Breast epithelium (tissue), 4 donors: ENCODE measurements at places on chromosomes 6 and 20. TPM values are rescaled to one million over a fixed set of nuclear protein-coding genes. Genes with fewer than 3 reads are reported as not detected.
A peak's percentile ranks its signal among the peaks of the same experiment; 100 is the strongest.

Gene NKAIN4
- not detected for total RNA-seq

Gene ULBP3
- 0.73 TPM for total RNA-seq

DNA sequence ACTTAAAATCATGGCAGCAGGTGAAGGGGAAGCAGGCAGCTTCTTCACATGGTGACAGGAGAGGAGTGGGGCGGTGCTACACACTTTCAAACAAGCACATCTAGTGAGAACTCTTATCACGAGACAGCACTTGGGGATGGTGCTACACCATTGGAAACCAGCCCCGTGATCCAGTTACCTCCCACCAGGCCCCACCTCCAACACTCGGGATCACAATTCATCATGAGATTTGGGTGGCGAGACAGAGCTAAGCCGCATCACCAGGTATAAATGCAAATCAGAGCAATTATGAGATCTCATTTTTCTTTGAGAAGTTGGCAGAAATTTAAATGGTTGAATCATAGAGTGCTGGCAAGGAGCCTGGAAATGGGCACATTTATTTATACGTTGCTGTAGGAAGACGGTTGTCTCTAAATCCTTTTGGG, 31.4 kb downstream of the IGF2R start:
- no peaks in the 10 kb centered on the region for H3K27me3 ChIP-seq
- no peak overlapping the region for H3K27ac ChIP-seq

GRCh38 chr20:40493071-40493470, 196.0 kb downstream of the MAFB start:
- H3K4me1 ChIP-seq = no peaks in the 10 kb centered on the region
- H3K27me3 ChIP-seq = no peaks in the 10 kb centered on the region
- no peak overlapping the region for H3K4me3 ChIP-seq
- DNase-seq = no peak
- no peaks in the 10 kb centered on the region for H3K36me3 ChIP-seq

DNA sequence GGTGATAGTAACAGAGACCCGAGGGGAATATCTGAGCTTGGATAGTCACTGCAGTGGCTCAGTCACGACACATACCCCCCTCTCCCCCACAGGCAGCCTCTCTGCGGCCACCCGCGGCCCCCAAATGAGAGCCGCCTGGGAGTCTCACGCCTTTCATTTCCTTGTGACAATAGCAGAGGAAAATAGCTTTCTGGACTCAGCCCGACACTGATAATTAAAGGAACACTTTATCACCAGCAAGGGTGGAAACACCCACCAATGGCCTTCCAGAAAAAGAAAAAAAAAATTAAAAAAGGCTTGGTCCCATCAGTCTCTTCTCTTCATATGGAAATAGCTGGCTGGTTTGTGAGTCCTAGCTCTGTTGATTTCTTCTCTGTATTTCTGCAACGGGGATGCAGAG, 35.1 kb upstream of the KCNG1 start:
- H3K27me3 ChIP-seq = no peaks in the 10 kb centered on the region
- H3K4me3 ChIP-seq = no peak overlapping the region
- H3K4me1 ChIP-seq = no peaks in the 10 kb centered on the region
- H3K27ac ChIP-seq = no peak overlapping the region

DNA sequence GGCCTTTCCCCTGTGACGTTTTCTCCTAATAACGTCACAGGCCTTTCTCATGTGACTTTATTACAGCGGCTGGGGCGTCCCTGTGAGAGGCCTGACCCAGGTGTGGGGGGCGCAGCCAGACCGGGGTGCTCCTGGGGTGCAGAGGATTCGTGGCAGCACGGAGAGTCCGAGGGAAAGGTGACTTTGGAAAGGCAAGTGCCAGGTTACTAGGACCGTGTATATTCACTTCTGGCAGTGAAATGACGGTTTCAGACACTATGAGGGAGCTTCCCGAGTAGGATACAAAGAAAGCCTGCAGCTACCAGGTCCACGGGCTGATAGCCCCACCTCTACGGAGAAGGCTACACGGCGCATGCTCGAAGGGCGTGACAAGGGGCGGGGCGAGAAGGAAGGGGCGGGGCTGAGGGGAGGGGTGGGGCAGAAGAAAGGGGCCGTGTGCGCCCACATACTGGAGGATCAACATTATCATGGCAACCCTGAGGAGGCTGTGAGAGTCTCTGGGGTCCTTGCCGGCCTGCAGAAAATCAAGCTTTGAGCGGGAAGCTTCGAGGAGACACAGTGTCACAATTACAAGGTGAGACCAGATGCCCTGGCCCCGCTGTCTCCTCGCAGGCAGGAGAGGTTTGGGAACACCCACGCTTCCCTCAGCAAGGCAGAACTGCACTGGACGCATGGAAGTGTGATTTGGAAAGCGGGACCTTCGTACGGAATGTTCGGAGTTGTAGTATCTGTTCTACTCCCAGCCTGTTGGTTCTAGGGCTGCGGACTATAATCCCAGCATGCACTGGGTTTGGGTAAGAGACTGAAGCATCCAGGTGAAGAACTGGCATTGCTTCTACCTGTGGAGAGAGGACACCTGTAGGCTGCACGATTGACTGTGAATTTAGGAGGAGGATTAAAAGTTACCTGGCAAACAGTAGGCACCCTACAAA, 54.4 kb upstream of the ZNF337 start:
- peak overlapping the region; percentile 72 for H3K27ac ChIP-seq
- H3K36me3 ChIP-seq = no peaks in the 10 kb centered on the region
- H3K27me3 ChIP-seq = no peaks in the 10 kb centered on the region

- H3K4me3 ChIP-seq = no peak overlapping the region
- no peaks in the 10 kb centered on the region for H3K36me3 ChIP-seq
- no peak for DNase-seq
These were observed 68.8 kb downstream of the FGD2 start for GRCh38 chr6:37074053-37074827.

DNA sequence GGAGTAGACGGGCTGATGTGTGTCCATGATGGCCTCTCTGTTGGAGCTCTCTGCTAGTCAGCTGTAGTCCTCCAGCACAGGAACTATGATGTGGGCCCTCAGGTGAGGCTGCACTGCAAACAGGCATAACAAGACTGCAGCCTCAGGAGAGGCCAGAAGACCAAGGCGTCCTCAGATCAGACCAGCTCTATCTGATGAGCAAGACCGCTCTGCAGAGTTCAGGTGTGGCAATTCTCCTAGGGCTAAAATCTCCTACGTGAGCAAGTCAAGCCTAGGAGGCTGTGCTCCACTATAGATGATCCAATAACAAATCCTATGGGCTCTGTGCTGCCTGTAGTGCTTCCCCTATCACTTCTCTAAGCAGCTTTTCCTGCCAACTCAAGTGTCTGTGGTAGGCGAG, 633.4 kb upstream of the SYNCRIP start:
- no peaks in the 10 kb centered on the region for H3K36me3 ChIP-seq
- H3K4me1 ChIP-seq = no peaks in the 10 kb centered on the region
- H3K27me3 ChIP-seq = no peaks in the 10 kb centered on the region
- H3K4me3 ChIP-seq = no peak overlapping the region
- no peak for DNase-seq

- H3K4me1 ChIP-seq = no peaks in the 10 kb centered on the region
- H3K27me3 ChIP-seq = no peaks in the 10 kb centered on the region
- no peaks in the 10 kb centered on the region for H3K36me3 ChIP-seq
- H3K4me3 ChIP-seq = no peak overlapping the region
- peak; percentile 25 for DNase-seq
These were observed 64.2 kb downstream of the SGK1 start for GRCh38 chr6:134253681-134254080.

DNA sequence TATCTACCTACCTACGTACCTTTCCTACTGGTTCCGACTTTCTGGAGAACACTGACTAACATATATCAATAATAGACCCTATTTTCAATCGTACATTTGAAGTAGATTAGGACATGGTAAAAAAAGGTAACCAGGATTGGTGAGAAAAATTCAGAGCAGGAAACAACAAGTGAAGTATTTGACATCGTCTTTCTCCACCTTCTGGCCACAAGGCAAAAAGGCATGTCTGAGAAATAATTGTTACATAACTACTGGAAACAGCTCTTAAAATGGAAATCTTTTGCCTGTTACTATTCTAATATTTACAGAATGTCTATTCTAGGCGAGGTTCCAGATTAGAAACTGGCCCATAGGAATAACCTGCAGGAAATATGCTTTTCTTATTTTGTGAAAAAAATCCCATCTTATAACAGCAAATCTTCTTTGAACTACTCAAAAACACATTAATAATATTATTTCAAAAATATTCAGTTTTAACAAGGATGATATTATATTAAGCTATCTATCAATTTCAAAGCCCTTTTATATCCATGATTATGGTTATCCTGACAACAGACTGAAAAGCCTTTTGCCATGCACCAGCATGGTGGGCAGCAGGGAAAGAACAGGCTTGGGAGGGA, 80.8 kb downstream of the RCAN2 start:
- no peaks in the 10 kb centered on the region for H3K36me3 ChIP-seq
- H3K4me1 ChIP-seq = no peaks in the 10 kb centered on the region
- DNase-seq = no peak

GRCh38 chr6:35669451-35670045, 19.2 kb downstream of the FKBP5 start:
- no peaks in the 10 kb centered on the region for H3K4me1 ChIP-seq
- no peaks in the 10 kb centered on the region for H3K36me3 ChIP-seq
- no peaks in the 10 kb centered on the region for H3K27me3 ChIP-seq
- H3K27ac ChIP-seq = no peak overlapping the region
- no peak overlapping the region for H3K4me3 ChIP-seq

DNA sequence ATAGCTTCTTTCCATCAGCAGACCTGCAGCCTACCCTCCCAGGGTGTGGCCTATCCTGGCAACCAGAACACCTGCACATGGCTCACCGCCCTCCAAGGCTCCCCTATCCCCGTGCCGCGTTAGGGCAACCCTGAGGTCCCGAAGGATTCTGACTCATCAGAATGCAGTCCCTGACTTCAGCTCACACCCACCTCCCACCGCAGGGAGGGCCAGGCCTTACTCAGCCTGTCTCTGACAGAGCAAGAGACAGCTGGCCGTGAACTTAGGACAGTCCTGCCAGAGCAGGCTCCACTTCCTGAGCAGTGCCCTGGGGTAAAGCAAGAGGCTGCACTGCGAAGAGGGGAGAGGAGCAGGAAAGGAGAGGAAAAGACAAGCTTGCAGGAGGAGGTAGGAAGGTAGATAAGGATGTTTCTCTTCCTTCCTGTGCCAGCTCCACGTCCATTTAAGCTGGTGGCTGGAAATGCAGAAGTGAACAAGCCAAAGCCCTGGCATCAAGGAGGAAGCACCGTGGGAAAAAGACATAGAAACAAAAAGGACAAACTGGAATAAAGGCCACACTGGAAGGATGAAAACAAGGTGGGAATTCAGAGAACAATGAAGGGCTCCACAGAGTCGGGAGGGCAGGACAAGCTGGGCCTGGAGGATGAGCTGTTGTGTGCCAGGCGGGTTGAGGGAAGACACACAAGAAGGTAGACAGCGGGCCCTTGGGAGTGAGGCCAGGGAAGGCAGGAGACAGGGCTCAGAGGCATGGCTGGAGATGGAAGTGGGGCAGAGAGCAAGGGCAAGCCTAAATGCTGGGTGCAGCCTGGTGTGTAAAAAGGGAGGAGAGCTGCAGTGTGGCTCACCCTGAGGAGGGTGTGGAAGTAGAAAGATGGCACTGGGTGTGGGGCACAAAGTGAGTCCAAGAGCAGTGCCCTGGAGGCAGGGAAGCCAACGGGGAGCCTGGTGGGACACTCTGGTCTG, 102.7 kb downstream of the SLC23A2 start:
- no peaks in the 10 kb centered on the region for H3K4me1 ChIP-seq
- no peak for DNase-seq
- H3K36me3 ChIP-seq = no peaks in the 10 kb centered on the region
- no peak overlapping the region for H3K27ac ChIP-seq

DNA sequence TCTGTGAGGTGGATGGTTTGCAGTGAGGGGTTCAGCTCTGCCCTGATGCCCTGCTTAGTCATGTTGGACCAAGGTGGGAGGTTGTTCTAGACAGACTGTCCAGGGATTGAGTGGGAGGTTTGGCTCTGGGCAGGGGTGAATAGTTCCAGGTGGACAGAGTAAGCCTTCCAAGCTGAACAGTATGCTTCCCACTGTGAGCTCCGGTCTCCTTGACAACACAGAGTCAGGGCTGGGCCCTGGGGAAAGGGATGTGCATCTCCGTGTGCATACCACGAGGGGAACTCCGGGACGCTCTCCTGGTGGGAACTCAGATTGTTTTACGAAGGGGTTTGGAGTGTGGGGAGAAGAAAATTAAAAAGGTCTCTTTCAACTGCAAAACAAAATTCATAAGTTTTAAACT, 174.7 kb downstream of the DHX35 start:
- no peak overlapping the region for H3K4me3 ChIP-seq
- H3K4me1 ChIP-seq = no peaks in the 10 kb centered on the region
- no peaks in the 10 kb centered on the region for H3K27me3 ChIP-seq
- no peak for DNase-seq

GRCh38 chr20:51700809-51701285, 67.3 kb downstream of the ATP9A start:
- no peak overlapping the region for H3K27ac ChIP-seq
- no peaks in the 10 kb centered on the region for H3K27me3 ChIP-seq
- no peak overlapping the region for H3K4me3 ChIP-seq
- no peak for DNase-seq

DNA sequence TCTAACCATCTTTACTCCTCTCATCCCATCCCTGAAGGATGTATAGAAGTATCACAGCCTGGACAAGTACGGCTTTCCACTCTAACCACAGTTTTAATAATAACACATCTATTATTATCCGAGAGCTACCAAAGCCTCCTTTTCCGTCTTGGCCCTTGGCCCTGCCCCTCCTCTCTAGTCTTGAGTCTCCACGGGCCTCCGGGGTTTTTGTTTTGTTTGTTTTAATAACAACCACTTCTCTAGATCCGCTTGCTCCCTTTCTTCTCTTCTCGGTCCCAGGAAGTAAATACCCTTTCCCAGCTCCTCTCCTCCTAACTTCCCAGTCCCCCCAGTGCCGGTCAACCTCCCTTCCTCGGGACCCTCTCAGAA, 661 bp downstream of the LCA5 start:
- peak; percentile 41 for DNase-seq
- no peaks in the 10 kb centered on the region for H3K36me3 ChIP-seq
- H3K27ac ChIP-seq = peak overlapping the region; percentile 99
- no peaks in the 10 kb centered on the region for H3K27me3 ChIP-seq
- H3K4me3 ChIP-seq = peak overlapping the region; percentile 97
